ENCODE measurements at places on chromosomes 16 and 17.
A peak's percentile ranks its signal among the peaks of the same experiment; 100 is the strongest.

- DNase-seq: no peak
These were observed 119.4 kb downstream of the MGAT5B start for GRCh38 chr17:76987486-76988093.

DNA sequence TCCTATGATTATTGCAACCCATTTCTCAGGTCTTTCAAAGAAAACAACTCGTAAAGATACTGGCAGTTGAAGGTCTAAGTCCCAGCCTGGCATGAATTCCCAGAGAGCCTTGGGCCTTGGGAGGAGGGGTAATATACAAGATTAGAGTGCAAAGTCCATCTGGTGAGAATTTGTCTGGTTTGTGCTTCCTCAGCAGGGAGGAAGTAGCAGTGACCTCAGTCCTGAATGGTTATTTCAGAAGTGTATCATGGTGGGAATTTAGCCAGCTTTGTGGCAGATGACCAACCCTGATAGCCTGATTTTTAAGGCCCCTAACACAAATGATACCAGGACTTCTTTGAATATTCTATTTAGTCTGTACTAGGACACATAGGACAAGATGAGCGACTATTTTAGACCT, 151.2 kb upstream of the TBX2 start:
- DNase-seq: no peak

DNA sequence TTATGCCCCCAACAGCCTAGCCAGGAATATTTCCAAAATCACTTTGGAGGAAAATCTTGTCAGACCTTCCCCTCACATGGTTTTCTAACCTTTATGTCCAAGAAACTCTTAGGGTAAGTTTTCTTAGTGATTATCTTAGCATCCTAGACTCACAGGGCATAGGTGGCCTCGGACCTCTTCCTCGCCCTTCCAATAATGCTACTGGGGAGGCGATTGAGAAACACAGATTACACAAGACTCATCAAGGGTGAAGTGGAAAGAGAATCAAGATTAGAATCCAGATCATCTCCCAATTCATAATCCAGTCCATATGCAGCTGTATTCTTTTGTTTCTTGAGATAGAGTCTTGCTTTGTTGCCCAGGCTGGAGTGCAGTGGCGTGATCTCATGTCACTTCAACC, 358.4 kb upstream of the CDH5 start:
- no peak for DNase-seq

- no peak for DNase-seq
These were observed 17.9 kb downstream of the ACSM3 start for GRCh38 chr16:20781697-20782096.

DNA sequence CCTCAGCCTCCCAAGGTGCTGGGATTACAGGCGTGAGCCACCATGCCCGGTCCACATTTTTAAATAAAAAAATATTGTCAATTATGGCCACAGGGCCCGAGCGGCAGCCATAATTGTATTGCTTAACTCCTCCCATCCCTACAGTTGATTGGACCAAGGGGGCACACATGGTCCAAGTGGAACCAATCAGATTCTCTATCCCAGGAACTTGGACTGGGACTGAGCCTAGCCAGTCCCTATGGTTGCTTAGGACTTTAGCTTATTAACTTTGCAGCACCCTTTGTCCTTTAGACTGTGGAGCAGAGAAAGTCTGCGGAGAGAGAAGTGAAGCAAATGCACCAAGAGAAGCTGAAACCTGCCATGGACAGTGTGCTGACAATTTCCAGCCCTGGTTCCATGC, 5.5 kb upstream of the RDM1 start:
- no peak for DNase-seq

DNA sequence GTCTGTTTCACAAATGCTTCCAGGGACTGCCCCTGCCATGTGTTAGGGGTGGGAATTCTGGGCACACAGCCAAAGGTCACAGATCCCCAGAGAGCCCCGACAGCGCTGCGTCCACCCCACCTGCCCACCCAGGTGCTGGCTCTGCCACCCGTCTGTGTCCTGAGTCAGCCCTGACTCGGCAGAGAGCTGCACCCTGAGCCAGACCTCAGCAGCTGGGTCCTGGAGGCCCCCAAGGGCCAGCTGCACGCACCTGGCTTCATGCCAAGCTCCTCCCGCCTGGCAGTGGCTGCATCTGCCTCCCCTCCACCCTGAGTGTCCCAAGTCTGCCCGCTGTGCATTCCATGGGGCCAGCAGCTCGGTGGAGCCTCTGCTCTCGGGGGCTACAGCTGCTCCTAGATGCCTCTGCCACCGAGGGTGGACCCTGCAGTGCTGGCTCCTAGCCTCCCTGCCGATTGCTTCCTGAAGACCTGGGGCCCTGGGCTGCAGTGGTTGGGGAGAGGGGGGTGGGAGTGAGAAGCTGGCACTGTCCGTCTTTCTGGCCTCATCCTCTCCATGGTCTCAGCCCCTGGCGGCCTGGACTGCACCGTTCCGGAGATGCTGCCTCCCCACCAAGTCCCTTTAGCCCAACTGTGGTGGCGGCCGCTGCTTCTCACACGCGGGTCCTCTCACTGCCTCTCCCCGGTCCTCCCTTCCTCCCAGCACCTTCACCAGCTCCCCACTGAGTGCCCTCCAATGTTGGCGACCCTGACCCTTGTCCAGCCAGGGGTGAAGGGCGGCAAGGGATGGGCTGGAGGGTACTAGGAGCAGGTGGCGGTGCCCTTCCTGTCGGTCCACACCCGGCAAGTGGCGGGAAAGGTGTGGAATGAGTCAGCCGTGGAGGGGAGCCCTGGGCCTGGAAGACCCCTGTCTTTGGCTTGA, 3.0 kb downstream of the SECTM1 start:
- DNase-seq: peak; percentile 30

GRCh38 chr16:48438414-48438813, 53.2 kb upstream of the SIAH1 start:
- DNase-seq: no peak

DNA sequence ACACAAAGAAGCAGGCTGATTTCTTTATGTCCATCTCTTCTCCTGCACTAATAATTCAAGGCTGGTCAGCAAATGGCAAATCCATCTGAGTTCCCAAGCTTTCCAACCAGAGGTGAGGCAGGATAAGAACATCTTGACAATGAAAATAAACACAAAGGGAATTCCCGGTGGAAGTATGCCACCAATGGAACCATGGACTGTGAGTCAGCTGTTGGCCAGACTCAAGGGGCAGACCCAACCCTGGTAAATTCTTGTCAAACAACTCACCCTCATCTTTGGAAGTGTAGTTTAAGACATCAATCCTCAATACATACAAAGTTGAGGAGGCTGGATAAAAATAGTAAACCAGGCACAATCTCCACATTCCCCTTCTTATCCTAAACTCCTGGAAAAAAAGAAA, 74.3 kb upstream of the CES5A start:
- no peak for DNase-seq
